ENCODE measurements at places on chromosomes 7 and 10.

DNA sequence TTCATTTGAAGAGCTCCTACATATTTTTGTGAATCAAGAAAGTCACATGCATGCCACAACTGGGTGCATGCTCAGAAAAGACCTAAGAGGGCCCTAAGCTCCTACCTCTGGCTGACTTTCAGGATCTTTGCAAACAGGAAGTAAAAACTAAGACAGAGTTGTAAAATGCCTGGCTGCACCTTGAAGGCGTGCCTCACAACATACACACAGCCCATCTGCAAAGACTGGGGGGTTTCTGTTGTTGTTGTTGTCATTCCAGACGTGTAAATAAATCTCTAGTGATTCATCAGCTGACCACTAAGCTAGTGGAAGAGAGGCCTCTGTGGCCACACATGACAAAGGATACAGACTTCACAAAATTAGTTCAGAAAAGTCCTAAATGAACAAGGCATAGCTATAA lies 31.8 kb downstream of the SMURF1 start:
- no peak for DNase-seq

- DNase-seq, result no peak
These were observed 127.8 kb upstream of the RSU1 start for GRCh38 chr10:16944986-16945385.

- DNase-seq, result no peak
These were observed 35.4 kb downstream of the CROT start for GRCh38 chr7:87380905-87381304.

GRCh38 chr7:150371996-150372270 lies 3.3 kb downstream of the REPIN1 start:
- DNase-seq, result no peak

Data from stimulated activated CD8-positive, alpha-beta memory T cell treated with anti-CD3 and anti-CD28 coated beads, Interleukin-4, amount 100 ng/mL, for 1 hour (primary cell).